ENCODE measurements at places on chromosomes 2 and 18.

- no peak for DNase-seq
Measured at GRCh38 chr2:88832311-88832991, 141.0 kb downstream of the RPIA start.

DNA sequence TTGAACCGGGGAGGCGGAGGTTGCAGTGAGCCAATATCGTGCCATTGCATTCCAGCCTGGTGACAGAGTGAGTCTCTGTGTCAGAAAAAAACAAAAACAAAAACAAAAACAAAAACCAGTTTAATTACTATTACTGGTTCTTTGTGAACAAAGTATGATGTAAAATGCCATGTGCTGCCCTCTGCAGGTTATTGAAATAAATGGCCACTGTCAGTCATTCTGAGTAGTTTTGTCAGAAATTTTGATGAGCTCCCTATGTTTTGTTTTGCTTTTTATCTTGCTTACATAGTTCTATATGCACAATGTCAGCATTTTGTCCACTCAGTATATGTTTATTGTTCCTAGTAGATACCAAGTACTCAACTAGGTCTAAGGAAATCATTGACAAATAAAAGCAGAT, 423.6 kb upstream of the CHST9 start:
- DNase-seq: no peak

DNA sequence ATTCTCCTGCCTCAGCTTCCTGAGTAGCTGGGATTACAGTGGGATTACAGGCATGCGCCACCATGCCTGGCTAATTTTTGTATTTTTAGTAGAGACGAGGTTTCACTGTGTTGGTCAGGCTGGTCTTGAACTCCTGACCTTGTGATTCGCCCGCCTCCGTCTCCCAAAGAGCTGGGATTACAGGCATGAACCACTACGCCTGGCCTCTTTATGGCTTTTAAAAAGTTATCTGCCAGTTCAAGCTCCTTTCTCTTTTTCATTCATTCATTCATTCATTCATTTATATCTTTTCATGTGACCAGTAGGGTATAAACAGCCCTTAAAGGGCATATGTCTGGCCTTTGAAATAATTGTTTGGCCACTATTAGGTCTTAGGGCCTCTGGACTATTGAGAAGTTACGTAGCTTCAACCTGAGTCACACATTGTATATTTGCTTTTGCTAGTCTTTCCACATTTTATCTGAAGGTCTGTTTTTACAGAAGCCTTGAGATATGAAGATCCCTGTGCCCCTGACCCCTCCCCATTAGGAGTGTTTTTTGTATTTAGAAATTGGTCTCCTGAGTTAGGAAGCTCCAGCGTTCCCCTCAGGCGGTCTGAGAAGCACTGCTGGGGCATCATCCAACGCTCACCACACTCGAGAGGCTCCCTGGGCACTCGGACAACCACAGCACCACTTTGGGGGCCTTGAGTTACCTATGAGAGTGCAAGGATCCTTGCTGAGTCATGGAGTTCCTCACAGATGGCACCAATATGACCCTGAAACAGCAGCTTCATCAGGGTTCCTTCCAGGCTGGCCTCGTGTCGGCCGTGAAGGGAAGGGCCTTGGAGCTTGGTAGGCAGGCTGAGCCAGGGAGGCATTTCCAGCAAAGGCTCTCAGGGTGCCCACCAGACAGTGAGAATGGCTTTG, 21.8 kb downstream of the FZD5 start:
- no peak for DNase-seq

DNA sequence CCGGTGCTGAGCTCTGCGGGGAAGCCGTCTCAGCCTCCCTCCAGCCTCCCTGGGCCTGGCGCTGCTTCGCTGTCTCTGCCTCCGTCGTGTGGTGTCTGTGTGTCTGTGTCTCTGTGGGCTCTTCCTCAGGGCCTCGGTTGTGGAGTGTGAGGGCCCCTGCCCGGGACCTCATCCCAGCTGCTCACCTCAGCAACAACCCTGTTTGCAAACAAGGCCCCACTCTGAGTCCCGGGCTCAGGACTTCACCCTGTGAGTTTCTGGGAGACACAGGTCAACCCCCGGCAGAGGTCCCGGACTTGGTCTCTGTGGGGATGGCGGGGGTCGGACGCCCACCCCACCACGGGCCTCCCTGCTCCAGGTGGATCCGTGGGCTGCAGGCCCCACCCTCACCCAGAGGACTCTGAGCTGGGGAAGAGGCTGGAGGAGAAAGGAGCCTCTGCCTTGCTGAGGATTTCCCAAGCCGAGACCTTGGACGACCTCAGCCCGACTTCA, 127.4 kb upstream of the CTDP1 start:
- DNase-seq: no peak

DNA sequence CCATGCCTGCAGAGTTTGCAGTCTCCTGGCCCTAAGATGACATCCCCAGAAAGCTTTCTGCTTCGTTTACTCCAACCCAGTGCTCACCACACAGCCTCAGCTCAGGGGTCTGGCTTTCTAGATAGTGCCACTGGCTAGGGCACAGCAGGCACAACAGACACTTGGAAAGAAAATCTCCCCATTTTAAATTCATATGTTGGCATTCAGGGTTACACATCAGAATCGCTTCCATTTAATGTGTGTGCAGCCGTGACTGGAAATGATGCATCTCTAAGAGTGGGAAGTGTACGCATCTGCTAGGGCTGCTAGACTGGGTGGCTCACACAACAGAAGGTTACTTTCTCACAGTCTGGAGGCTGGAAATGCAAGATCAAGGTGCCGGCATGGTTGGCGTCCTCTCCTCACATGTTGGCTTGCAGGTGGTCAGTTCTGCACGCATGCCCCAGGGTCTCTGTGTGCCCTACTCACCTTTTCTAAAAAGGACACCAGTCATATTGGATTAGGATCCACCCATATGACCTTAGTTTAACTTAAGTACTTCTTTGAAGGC, 329.4 kb upstream of the RAB12 start:
- DNase-seq: no peak

Data from activated CD4-positive, alpha-beta T cell treated with anti-CD3 and anti-CD28 coated beads, Interleukin-2, amount 50 U/mL, for 24 hours (primary cell).